SJSA1 (cell line): ENCODE measurements at places on chromosomes 16 and 17.

- no peak for DNase-seq
Measured at GRCh38 chr16:77500934-77501664, 66.3 kb upstream of the ADAMTS18 start.

GRCh38 chr16:11535494-11535893 is 51.2 kb downstream of the LITAF start:
- no peak for DNase-seq

DNA sequence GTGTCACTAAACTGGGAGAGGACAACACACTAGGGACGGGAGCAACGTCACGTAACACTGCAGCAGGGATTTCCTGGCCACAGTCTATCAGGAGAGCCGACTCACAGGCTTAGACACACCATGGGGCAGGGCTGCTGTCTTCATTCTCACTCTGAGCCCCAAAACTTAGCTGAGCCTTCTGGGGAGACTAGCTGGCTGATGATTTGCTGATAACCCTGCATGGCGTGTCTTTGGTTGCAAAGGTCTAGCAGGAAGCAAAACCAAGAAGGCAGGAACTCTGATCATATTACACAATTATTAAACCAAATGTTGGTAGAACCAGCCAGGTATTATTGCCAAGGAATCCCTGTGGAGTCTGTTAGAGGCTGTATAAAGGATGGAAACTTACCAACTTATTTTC is 345.0 kb downstream of the SLC39A11 start:
- no peak for DNase-seq

DNA sequence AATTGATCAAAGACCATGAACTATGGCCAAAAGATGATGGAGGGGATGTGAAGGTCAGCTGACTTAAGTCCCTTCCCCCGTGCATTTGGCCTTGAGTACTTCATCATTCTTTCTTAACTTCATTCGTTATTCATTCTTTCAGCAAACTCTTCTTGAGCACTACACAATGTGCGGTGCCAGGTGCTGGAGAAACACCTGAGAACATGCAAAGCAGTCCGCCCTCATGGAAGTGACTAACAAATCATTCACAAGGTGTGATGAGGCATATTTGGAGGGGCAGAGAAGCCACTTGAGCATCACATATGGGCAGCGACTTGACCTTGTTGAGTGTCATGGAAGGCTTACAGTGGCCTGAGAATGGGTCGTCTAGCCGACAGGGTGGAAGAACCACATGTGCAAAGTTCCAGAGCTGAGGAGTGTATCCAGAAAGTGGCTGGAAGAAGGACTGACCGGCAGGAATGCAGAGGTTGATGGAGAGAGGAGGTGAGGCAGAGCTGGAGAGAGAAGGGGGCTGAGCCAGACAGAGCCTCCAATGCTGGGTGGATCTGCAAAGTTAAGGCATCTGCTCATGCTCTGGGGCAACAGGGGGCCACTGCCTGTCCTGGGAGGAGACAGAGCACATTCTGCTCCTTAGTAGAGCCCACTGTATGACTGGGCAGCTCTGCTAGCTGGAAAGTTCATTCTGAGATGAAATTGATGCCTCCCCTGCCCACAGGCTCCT is 25.1 kb upstream of the EIF1 start:
- no peak for DNase-seq

GRCh38 chr17:49003557-49004511 is 6.6 kb downstream of the IGF2BP1 start:
- DNase-seq: peak; percentile 46

DNA sequence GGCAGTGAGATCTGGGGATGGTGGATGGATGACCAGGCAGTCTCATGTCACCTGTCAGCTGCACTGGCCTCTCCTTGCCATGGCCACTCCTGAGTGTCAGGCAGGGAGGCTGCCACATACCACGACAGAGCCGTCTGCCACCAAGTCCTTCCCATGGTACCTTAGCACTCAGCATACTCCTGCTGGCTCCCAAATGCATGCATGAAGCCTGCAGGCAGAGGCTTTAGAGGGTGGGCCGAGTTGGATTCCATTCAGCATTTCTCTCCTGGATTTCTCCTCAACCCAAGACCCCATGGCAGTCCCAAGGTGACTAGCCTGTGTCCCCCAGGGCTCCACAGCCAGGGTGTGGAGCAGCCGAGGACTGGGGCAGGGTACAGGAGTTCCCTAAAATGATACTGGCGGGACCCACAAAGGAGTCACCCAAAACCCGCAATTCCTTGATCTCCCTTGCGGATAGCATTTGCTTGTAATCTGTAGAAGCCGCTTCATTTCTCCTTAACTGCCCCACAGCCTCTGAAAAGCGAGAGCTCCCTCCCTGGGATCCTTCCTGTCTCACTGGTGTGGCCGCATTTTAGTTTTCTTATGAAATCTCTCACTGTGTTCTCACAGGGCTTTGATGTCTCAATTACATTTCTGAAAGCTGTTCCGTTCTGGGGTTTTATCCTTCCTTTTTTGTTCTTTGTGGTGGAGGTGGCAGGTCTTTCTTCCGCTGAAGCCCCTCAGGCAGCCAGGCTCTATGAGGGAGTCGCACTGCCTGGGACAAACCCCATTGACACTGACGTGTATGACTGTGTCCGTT is 141.4 kb downstream of the SOCS1 start:
- no peak for DNase-seq

DNA sequence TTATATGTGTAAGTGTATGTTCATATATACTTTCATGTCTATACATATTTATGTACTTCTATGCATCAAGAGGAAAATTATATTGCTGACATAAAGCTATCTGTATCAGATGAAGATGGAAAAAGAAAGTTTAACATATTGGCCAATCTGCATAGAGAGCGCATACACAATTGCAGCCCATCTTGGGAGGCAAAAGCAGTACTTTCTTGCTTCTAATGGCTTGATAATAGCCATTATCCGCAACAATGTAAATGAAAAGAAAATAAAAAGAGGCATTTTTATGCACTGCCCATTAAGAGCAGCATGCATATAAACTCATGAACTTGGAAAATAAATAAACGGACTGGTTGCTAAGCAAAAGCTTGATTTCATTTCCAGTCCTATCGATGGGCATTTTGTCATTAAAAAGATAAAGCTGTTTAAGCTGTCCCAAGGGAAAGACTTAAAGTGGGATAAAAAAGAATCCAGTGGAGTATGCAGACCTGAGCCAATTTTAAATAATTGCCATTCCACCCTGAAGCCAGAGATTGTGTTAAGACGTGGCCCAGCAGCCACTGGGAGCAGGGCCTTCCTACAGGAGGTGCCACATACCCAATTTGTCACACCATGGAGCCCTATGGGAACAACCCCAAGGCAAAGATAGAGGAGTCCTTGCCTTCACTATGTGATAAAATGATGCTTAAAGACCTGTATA is 183.6 kb upstream of the CDH11 start:
- DNase-seq: no peak

- peak; percentile 70 for DNase-seq
Measured at GRCh38 chr16:56576585-56577299, 11.9 kb downstream of the MT4 start.

GRCh38 chr16:82630219-82630618 is 3.5 kb downstream of the CDH13 start:
- no peak for DNase-seq

- DNase-seq: no peak
Measured at GRCh38 chr16:67780847-67781564, 25.4 kb downstream of the RANBP10 start.

DNA sequence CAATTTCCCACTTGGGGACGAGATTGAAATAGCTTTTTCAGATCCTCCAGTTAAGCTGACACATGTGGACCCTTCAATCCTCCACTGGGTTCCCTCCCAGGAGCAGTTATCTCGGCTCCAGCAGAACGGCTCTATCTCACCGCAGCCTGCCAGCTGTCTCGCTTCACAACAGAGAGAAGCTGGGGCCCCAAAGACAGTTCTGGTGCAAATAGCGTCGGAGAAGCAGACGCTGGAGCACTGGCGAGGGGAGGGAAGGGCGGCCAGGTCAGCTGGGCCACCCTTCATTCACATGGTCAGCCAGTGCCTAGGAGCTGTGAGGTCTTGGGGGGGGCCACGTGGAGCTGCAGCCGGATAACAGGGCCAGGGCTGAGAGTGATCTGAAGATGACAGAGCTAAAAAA is 141.3 kb upstream of the SDK2 start:
- DNase-seq: no peak

- DNase-seq: peak; percentile 57
Measured at GRCh38 chr16:85402910-85403692, 210.0 kb upstream of the GSE1 start.

GRCh38 chr16:31286421-31287032 is 26.8 kb downstream of the ITGAM start:
- DNase-seq: no peak

- no peak for DNase-seq
Measured at GRCh38 chr17:41254861-41255260, 323 bp upstream of the KRTAP9-9 start.

DNA sequence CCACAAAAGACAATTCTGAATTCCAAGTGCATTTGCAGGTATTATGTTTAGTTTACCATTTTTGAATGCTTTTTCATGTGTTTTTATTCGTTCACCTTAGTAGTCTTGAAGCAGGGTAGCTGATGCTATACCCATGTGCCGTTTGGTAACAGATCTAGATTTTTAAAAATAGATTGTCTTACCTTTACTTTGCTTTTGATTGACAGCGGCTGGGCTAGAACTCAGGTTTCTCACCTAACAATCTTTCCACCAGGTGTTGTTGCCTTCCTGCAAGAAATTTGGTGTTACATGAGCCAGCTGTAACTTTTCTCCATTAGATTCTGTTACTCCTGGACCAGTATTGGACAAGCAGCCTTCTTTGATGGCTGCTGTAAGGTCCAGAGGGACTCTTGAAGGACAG is 1.5 kb upstream of the FTSJ3 start:
- no peak for DNase-seq

- DNase-seq: peak; percentile 54
Measured at GRCh38 chr16:90020838-90021382, 1.7 kb upstream of the DBNDD1 start.

GRCh38 chr16:73058616-73059409 is 10.9 kb upstream of the ZFHX3 start:
- DNase-seq: no peak

- no peak for DNase-seq
Measured at GRCh38 chr17:7927596-7927995, 2.1 kb downstream of the KCNAB3 start.

- DNase-seq: no peak
Measured at GRCh38 chr17:17526369-17526768, 30.2 kb upstream of the RASD1 start.

DNA sequence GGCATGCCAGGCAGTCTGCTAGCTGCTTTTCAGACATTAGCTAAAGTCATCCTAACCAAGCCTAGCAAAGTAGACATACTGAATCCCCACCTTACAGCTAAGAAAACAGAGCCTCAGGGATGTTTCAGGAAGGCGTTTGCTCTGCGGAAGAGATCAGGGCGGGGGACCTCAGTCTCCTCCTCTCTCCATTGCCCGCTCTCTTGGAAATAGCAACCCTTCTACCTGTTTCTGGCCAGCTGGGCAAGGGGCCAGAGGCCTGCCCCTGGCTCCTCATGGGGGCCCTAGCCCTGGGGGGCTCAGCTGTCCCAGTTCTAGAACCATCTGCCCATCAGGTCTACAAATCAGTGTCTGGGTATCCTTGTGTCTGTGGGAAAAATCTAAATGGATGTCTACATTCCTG is 14.5 kb downstream of the PITPNM3 start:
- DNase-seq: no peak

GRCh38 chr16:9661336-9662017 is 520.8 kb downstream of the GRIN2A start:
- DNase-seq: no peak

GRCh38 chr16:2748757-2749455 is 3.5 kb upstream of the SRRM2 start:
- no peak for DNase-seq

- no peak for DNase-seq
Measured at GRCh38 chr16:71407731-71408130, 34.1 kb downstream of the TLE7 start.

- DNase-seq: no peak
Measured at GRCh38 chr17:65297384-65297783, 160.2 kb downstream of the RGS9 start.

GRCh38 chr17:16150251-16150856 is 65.0 kb downstream of the NCOR1 start:
- DNase-seq: no peak

DNA sequence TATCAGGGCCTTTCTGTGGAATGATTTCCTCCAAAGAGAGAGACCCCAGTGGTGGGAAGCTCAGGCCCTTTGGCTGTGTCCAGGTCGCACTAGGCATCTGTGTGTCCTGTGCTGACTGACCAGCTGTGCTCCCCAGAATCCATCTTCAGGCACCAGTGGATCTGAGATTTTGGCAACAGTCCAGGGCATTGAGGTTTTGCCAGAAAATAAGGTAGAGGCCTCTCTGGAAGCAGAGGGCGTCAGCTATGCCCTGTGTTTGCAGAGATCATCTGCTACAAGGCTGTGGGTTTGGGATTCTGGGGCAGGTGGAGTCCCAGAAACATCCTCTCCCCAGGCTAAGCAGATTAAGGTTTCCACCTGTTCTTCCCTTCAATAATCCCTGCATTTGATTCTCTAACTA is 57.5 kb upstream of the TOB1 start:
- no peak for DNase-seq

DNA sequence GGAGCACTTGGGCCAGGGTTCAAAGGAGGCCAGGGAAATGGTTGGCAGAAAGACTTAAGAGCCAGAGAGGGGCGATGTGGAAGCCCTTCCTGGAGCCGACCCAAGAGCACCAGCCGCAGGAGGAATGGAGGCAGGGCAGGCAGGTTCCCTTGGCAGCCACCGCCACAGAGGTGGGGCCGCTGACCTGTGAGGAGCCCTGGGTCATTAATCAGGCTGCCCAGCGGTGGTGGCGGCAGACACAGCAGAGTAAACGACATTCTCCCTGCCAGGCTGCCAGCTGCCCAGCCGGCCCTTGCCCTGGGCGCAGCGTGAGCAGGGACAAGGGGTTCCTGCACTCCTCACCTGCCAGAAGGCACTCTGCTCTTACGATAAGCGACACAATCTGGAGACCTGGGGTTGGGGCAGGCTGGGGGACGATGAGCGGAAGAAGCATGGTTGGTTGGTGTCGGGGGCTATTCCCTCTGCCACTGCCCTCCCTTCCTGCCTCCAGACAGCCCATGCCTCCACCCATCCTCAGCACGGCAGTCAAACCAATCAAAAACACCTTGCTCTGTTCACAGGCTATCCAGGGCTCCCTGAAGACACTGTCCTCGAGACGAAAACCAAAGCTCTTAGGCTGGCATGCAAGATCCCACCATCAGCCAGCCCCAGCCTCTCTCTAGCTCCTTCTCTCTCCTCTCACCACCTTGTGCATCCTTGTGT is 40.9 kb downstream of the PLXDC1 start:
- DNase-seq: no peak

- DNase-seq: no peak
Measured at GRCh38 chr16:65126845-65127624, 5.2 kb upstream of the CDH11 start.

DNA sequence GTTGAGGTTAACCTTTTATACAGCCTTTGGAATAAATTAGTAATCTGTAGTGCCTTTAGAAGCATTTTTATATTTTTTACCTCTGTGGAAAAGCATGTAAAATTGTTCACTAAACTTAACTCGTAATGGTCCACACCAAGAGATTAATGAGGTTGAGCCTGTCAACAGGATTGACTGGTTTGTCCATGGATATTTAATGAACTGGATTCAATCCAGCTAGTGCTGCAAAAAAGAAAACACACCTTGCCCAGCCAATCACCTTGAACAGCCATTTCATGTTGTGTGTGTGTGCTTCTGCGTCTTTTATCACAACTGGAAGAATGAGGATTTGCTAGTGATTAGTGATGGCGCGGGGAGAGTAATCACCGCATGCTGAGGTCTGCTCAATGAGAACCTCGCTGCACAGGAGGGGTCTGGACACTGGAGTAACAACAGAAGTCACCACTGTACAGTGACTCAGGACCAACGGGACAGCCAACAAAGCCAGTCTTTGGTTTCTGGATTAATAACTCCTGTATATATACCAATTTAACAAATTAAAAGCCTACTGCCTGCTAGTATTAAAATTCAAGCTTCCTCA is 33.7 kb downstream of the LITAFD start:
- DNase-seq: no peak
